ENCODE measurements at places on chromosomes 4 and X.

DNA sequence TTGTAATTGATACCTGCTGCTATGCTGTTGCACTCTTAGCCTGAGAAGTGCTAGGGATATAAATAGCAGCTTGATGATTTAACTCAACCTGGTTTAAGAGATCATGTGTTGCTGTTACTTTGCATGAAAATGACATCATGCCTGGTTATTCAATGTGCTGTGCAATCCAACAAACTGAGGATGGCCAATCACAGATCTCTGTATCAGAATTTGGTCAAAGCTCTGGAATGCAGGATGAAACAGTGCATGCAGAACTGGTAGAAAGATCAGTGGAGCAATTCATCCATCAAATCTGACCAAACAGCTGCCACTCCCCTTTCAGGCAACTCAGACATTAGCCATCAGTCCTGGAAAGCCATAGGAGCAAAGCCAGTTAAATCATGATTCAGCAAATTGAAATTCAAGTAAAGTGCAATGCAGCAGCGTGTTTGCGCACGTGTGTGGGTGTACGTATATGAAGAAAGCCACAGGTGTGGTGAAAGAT, 160.3 kb upstream of the RASGEF1B start:
- peak; percentile 96 for DNase-seq

GRCh38 chrX:124260845-124261244, 71.6 kb upstream of the TEX13D start:
- no peak for DNase-seq

- DNase-seq: no peak
Measured at GRCh38 chrX:23854945-23855344, 52.8 kb downstream of the APOO start.

- DNase-seq: peak; percentile 42
Measured at GRCh38 chr4:14095831-14096230, 468.3 kb upstream of the BOD1L1 start.

- no peak for DNase-seq
Measured at GRCh38 chr4:37538931-37539330, 147.2 kb downstream of the RELL1 start.

- DNase-seq: peak; percentile 87
Measured at GRCh38 chrX:65668377-65669310, 1.2 kb downstream of the MSN start.

DNA sequence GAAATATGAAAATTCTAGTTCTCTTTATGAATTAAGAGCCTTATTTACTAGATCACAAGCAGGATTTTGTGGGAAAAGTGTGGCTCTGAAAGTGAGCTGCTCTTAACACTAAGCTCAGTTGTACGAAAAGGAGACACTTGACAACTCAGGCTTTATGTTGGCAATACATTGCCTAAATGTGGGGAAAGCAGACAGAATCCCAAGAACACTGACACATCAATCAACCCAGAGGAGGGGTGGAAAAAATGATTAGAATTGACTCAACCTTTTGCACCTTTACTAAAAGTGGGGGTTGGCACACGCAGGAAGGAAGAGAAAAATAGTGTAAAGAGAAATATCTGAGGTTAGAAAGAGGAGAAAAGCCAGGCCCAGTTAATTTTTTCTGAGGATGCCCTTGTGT, 61.6 kb downstream of the CHST7 start:
- no peak for DNase-seq

DNA sequence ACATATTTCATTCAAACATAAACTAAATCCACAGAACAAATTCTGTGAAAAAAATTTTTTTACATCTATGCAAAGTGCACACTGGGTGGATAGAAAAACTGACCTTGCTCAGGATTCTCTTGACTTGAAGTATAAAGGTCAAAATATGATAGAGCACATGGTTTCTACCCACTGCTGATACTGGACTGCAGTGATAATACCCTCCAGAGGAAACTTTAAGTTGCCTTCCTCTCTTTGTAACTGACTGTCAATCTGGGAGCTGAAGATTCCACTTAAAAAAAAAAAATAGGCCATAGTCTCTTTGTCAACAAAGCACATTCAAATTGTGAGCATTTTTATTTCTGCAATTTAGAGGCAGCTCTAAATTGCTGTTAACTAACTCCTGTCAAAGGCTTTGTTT, 3.2 kb upstream of the AMMECR1 start:
- no peak for DNase-seq

DNA sequence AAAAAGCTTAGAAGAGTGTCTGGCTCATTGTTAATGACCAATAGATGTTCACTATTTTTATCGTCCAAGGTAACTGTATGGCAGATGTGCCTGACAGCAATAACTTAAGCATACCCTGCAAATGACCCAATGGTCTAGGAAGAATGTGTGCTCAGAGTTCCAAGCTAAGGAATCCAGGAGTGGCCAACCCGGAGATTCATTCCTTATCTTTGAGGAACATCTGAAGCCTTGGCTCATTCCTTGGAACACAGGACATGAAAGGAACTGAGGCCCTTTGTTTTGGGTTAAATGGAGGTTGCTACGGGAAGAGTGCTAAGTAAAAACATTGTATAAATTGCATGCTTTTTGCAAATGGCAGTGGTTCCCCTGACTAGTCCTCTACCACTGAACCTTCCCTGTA, 38.9 kb upstream of the EFNB1 start:
- DNase-seq: no peak

DNA sequence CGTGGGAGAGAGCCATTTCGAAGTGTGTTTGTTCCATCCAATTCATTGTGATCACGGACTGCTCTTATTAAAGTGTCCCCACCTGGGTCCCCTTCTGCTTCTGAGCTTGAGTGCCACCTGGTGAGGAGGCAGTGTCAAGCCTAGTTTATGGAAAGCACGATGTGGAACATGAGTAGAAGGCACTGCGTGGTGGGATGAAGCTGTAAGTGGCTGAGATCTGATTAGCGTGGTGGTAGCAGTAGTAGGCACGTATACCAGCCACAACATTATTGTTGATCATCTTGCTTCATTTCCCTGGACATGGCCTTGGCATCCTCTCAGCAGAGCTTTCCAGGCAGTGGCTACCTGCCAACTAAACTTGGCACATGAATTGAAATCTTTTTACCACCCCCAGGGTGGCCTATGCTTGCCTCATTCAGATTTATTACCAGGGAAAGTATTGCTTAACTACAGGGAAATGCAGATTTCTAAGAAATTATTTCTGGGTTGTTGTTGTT, 46.4 kb downstream of the GPAT3 start:
- DNase-seq: no peak

GRCh38 chr4:178823673-178824295, 1381.5 kb upstream of the AGA start:
- DNase-seq: peak; percentile 80

DNA sequence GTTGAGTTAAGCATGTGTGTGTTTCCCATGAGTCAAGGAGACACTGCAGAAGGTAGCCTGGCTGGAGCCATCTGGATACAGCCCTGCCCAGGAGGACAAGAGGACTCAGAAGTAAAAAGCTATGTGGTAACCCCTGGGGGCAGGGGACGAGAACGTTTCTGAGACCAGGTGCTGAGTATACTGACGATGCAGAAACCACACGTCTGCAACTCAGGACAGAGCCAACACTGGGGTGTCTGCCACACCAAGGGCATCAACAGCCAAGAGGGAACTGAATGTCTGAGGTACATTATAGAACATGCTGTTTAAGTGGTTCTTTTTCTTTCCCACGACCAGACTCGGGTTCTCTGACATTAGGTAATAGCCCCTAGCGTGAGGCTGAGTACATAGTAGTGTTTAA, 94.1 kb upstream of the GPR34 start:
- DNase-seq: no peak
